Stimulated activated CD8-positive, alpha-beta memory T cell treated with anti-CD3 and anti-CD28 coated beads, Interleukin-15, amount 100 ng/mL, for 24 hours (primary cell): ENCODE measurements at places on chromosomes 5 and 9.

DNA sequence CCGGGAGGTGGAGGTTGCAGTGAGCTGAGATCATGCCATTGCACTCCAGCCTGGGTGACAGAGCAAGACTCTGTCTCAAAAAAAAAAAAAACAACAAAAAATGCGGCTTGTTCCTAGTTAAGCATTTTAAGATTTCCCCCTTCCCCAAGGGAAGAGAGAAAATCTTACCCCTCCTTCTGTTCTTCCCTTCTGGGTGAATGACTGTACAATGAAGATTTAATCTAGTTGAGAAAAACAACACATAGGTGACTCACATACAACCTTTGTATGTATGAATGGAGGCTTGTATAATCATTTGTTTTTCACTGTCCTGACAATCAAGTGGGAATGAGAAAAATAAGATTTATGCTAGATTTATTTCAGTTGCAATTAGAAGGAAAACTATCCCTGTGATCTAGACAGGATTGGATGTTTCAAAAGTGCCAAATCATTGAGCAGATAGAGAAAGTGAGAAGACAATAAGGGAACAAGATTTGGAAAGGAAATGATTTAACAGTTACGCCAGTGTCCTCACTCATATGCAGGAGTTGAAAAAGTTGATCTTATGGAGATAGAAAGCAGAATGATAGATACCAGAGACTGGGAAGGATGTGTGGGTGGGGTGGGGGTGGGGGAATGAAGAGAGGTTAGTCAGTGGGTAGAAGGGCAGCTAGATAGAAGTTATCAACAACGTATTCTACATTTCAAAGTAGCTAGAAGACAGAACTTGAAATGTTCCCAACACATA lies 16.7 kb downstream of the GDA start:
- no peak for DNase-seq

GRCh38 chr5:73312872-73313510 lies 135.6 kb downstream of the FOXD1 start:
- no peak for DNase-seq

DNA sequence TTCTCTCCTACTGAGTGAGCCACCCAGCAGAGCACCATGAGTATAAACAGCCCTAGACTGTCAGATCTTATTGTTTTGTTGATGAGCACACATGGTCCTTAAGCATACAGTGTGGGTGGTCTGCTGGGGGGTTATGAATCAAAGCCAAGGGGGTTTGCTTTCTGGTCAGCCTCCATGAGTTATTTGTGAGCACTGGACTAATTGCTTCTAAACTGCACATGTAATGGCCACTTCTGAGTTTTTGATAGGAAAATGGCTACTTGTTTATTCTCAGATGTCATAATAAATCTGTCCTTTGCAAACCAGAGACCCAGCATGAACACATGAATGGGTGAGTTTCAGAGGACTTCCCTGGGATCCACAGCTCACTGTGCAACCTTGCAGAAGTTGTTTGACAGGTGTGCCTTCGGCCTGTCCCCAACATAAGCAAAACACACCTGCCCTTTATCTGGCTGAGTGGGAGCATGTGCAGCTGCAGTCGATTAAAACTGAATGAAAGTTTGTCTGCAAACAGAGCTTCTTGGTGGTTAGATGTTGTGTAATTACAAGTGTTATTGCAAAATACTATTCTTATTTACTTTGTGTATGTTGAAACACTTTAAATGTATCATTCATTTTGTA lies 35.9 kb downstream of the MAMDC2 start:
- DNase-seq, result no peak

- DNase-seq, result no peak
These were observed 15.8 kb upstream of the KIF4B start for GRCh38 chr5:154997746-154998145.
